Inflammatory macrophage (primary cell): ENCODE measurements at places on chromosomes 1 and 21.

- DNase-seq, result peak; percentile 93
Measured at GRCh38 chr1:37807555-37808368, at the start of the genes C1orf122 and YRDC. C1orf122 (plus strand) TSS chr1:37807790; CDS start chr1:37808405, 615 bp downstream. YRDC (minus strand) TSS chr1:37808208; CDS start chr1:37808180, 28 bp downstream.

DNA sequence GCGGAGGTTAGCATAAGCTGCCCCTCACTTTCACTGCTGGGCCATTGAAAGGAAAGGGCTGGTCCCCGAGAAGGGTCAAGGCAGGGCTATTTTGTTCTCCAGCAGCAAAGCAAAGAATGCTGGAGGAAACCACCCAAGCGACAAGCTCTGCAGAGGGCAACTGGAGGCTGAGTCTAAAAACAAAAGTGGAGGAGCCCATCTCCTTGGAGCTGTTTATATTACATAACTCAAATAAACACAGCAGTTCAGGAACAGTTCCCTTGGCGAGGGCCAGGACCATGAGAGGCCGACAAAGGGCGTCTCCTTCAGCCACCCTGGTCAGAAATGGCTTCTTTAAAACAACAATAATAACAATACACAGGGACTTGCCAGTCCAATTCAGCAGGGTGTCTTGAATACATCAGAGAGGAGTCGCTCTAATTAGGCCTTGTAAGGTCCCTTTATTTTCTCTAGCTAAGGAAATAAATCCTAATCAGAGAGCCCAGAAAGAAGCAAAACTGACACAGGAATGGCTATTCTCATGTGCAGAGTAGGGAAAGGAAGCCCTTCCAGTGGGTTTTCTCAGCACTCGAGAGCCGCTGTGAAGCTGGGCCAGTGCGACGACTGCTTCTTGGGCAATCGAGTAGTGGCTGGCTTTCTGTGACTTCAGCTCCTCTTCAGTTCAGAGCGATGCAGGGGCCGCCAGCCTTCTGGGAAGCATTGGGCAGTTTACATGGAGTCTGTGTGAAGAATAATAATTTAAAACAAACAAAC lies 57.0 kb upstream of the TARBP1 start:
- no peak for DNase-seq

GRCh38 chr1:172443666-172444453 lies at the start of gene PIGC:
PIGC (minus strand) TSS chr1:172444069; CDS start chr1:172442622, 1,447 bp downstream.
- DNase-seq, result peak; percentile 94

GRCh38 chr1:199877526-199878384 lies 149.8 kb upstream of the NR5A2 start:
- DNase-seq, result no peak

DNA sequence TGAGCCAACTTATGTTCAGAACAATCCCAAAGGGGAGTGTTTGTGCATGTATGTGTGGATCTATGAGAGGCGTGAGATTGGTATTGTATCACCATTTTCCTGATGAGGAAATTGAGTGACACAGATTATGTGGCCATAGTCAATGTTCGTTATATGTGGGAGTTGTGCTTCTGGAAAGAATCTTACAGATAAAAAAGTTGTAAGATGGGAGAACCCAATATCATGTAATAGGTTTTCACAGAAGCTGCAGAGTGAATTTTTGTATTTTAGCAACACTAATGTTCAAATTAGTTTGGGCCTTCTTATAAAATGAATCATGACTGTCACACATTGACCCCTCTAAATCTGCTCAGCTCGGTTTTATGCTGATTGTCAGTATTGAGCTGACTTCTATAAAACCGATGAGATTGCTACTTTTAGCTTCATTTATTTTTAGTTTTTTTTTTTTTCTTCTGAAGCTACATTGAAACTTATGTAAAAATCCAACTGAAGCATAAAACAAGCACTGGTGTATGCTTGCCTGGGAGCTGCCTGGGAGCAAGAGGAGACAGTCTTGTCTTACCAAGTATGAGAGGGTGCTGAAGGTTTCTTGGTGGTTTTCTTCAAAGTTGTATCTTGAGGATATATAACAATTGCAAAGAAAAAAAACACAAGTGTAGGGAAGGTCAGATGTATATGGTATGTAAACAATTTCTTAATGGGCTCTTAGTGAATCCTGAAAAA lies 4.1 kb downstream of the RWDD3 start:
- DNase-seq, result no peak
